ENCODE measurements at places on chromosomes 7 and 10. TPM values are rescaled to one million over a fixed set of nuclear protein-coding genes. Genes with fewer than 3 reads are reported as not detected.

The ZNF239 gene
- 0.31 TPM for total RNA-seq

The AGR2 gene
- total RNA-seq = not detected

The NOS3 gene
- 2.1 TPM for total RNA-seq

The SLIT1 gene
- total RNA-seq = 0.10 TPM

The A1CF gene
- total RNA-seq = under 0.01 TPM

The TACC2 gene
- not detected for total RNA-seq

The RHBDD2 gene
- 65.3 TPM for total RNA-seq

The LBX1 gene
- not detected for total RNA-seq

The CYP2W1 gene
- not detected for total RNA-seq

The CRHR2 gene
- not detected for total RNA-seq

The INMT gene
- total RNA-seq = 0.52 TPM

The ABCC2 gene
- total RNA-seq = 2.2 TPM

All from mononuclear cell (primary cell).